ENCODE measurements at places on chromosomes 3 and 15.

DNA sequence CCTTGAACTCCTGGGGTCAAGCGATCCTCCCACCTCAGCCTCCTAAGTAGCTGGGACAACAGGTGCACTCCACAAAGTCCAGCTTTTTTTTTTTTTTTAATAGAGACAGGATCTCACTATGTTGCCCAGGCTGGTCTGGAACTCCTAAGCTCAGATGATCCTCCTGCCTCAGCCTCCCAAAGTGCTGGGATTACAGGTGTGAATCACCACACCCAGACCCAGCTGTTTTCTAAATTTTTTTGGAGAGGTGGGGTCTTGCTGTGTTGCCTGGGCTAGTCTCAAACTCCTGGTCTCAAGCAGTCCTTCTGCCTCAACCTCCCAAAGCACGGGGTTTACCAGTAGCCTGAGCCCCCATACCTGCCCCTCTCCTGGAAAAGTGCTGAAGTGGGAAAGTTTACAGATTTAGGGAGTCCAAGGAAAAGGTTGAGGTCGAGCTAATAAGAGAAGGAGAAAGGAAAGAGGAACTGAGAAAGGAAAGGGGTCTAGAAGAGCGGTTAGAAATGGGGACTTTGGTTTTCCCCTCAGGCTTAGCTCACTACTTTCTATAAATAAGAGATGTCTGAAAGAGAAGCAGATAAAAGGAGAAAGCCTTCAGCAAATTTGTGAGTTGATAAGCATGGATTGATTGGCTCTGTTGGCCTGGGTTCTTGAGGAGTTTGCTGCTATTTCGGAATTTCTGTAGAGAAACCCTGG lies 23.6 kb downstream of the UBE2E1 start:
- DNase-seq: no peak

DNA sequence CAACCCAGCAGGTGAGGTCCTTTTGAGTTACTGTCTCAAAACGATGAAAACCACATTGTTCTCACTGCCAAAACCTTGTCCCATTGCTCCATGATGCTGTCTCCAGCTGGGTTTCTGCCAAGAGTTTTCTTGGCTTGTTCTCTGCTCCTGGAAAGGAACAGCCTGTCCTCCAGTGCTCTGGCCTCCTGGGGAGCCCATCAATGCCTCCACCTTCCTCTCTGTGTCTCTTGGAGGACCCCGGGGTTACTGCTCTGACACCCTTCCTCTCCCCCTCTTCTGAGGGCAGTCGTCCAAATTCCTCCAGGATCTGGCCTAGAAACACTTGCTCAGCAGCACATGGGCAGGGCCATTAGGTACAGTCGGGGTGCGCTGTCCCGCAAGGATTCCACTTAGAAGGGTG lies 63.9 kb upstream of the RGMA start:
- DNase-seq: no peak

GRCh38 chr15:58555162-58556027 lies 123.6 kb downstream of the LIPC start:
- no peak for DNase-seq

DNA sequence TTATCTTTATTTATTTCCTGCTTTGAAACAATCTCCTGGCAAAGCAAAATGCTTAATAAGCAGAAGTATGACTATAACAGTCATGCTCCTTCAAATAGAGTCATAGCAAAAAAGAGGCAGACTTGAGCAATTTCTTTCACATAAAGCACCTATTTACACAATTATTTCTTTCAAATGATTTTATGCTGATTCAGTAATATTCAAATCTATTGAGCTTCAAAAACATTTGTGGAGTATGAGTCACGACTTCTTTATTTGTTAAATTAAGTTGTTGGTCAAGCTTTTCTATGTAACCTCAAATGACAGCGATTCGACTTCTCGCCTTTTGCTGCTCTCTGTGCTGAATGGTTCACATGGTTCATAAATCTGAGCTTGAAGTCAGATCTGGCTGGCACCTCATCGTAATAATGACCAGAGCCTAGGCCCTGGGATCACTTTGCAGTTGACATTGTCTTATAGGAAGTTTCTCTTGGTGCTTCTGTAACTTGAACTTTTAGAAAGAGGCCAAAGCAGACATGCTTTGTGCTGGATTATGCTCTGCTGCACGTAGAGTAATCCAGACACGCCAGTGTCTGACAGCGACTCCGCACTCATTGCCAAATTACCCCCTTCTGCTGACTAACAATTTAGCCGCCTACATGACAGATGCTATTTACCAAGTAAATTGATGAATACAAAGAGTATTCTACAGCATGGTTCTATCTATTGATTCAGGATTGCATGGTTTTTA lies 139.0 kb downstream of the MCTP2 start:
- no peak for DNase-seq

GRCh38 chr3:190811775-190812480 lies 50.6 kb downstream of the GMNC start:
- peak; percentile 70 for DNase-seq

DNA sequence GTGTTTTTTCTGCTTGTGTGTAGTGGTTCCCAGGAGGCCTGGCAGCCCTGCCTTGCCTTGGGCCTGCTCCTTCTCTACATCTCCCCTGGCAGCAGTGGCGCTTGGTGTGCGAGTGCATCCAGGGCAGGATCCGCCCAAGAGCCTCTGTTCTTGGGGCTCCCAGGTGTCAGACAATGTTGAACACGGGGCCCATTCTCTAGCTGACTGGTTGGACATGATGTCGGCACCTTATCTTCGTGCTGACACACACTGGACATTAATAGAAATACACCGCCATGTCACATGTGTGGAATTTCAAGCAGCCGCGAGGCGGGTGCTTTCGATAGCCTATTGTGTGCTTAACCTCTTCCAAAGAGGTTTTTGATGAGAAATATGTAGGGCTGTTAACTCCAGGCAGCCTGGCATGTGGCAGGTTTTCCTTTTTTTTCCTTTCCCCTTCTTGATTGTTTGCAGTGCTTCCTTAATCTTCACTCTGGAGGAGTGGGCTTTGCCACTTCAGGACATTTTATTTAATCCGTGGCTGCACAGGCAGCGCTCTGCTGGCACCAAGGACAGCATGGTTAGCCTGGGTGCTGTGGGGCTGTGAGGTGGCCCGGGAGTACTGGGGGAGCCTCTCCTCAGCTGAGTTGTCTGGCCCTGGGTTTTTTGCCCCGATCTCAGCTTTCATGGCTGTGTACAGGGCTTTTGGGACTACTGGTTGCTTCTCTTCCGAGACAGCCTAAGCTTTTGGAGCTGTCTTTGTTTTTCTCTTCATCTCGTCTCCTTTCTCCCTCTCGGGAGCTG lies 42.5 kb downstream of the CHCHD6 start:
- no peak for DNase-seq
